ENCODE measurements at places on chromosomes 1 and 21.

DNA sequence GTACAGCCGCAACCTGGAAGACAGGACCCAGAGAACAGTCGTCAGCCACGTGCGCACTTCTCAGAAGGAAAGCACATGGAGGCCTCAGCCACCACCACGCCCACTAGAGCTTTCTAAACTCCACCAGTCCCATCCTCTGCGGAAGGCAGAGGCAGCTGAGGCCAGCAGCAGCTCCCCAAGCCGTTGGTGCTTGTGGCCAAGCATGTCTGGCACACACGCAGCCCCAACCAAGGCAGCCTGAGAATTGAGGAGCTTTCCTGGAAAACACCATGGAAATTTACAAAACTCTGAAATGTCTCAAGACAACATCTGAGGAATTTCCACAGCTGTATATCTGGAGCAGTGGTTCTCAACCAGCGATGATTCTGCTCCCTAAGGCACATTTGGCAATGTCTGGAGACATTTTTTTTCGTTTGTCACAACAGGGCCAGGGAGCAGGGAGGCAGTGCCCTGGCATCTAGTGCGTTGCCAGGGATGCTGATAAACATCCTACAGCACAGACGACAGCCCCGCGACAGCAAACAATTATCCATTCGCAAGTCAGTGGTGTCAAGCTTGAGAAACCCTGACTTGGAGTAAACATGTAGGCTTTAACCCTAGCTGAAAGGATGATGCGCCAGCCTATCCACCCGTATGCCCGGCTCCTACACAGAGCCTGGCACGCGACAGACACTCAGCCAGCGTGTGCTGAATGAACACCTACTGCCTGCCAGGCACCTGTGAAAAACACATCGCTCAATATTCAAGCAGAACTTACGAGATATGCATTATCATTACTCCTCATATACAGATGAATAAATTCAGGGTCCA is 24.7 kb downstream of the NPHP4 start:
- DNase-seq = no peak

DNA sequence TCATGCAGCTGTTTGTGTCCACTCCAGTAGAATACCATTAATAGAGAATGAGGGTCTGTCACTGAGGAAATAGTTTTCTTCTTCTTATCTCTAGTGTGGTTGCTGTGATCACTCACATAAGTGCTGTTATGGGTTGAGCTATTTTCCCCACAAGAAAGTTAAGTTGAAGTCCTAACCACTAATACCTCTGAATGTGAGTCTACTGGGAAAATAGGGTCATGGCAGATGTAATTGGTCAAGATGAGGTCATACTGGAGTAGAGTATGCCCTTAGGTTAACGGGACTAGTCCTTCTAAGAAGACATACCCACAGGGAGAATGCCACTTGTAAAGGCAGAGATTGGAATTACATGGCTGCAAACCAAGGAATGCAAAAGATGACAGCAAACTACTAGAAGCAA is 70.5 kb upstream of the COL24A1 start:
- no peak for DNase-seq

DNA sequence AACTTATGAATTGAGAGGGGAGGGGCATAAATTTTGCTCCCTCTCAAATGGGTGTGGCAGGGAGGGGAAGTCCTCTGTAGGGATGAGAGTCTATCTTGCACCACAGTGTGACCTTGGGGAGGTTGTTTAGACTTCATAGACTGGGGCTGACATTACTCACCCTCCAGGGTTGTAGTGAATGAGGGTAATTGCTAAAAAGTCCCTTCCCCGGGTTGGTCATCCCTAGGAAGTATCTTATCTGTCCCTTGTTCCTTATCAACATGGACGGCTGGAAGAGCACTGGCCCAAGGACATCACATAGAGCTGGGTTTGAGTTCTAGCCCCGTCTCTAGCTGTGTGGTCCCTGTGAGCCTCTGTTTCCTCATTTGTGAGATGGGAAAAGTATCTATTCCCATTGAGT is 52.4 kb upstream of the SLC2A1 start:
- DNase-seq = no peak

DNA sequence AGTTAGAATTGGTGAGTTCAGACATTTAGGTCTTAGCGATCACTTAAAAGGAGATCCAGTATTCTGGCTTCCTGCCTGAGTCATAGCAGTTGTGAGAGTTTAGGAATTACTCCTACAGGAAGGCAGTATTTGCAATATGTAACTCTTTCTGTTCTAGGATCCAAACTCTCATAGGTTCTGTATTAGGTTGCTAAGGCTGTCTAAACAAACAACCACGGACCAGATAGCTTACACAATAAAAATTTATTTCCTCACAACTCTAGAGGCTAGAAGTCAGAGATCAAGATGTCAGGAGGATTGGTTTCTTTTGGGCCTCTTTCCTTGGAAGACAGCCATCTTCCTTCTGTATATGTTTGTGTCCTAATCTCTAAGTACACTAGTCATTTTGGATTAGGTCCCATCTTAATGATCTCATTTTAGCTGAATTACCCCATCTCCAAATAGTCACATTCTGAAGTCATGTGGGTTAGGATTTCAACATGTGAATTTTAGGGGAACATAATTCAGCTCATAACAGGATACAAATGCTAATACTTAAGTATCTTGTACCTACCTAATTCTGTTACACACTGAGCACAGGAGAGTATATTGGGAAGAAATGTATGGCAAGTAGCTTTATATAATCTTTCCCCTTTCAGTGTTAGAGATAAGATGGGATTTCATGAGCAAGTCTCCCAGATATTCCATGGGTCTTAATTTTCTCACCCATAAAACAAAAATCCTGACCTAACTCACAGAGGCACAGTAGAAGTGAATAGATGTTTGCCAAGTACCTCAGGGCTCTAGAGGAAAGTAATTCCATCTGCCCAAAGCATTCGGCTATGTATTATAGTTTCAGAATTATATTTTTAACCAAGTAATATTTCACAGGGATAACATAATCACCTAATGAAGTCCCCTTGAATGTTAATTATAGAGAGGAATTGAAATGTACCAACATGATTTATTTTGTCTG is 144.4 kb downstream of the PTBP2 start:
- DNase-seq = peak; percentile 8

- no peak for DNase-seq
These were observed 27.7 kb upstream of the PLEKHM2 start for GRCh38 chr1:15656464-15656863.
